ENCODE measurements at places on chromosomes 6 and 20.

DNA sequence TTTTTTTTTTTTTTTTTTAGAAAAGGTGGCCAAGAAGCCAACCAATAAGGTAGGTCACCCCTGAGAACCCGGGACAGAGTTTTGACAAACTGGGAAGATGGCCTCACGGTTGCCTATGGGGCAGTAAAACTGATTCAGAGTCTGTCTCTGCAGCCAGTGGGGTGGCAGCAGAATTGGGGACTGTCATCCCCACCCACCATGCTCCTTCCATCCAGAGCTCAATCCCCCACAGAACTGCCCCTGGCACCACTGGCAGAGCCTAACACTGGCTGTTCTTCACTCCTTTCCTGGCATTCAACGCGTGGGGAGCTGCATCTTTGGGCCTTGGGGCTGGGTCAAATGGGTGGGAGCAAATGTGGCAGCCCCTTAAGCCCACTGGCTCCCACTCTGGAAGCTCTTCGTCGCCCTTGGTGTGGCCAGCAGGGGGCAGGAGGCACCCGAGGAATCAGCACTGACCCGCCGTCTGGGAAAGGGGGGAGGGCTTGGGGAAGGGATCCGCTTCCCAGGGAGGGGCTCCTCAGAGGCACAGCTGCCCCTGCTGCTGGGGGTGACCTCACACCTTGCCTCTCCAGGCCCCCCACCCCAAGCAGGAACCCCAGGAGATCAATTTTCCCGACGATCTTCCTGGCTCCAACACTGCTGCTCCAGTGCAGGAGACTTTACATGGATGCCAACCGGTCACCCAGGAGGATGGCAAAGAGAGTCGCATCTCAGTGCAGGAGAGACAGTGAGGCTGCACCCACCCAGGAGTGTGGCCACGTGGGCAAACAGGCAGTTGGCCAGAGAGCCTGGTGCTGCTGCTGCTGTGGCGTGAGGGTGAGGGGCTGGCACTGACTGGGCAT lies 10.4 kb downstream of the CD40 start:
- no peak for DNase-seq

- no peak for DNase-seq
Measured at GRCh38 chr6:70215460-70216108, 87.3 kb downstream of the COL9A1 start.

DNA sequence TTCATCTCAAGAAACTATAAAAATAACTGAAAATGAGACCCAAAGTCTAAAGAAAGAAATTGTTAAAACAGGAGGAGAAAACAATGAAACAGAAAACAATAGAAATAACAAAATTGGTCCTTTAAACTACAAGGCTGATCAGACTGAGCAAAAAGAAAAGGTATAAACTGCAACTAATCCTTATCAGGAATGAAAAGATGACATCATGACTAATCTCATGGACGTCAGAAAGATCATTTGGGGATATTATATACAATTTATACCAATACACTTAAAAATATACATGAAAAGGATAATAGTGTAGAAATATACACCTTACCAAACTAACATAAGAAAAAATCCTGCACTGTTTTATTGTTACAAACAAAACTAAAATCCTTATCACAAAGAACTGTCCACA lies 315.6 kb downstream of the TAF4 start:
- no peak for DNase-seq

- DNase-seq: no peak
Measured at GRCh38 chr6:68159433-68159832, 475.6 kb upstream of the ADGRB3 start.

GRCh38 chr6:162706232-162706631 lies 21.3 kb downstream of the PRKN start:
- DNase-seq: peak; percentile 57

All from tibial artery (tissue), 4 donors.